Cortex of kidney (tissue), 1 donor: ENCODE measurements at places on chromosomes 11 and 22.

- no peak for DNase-seq
These were observed 75.3 kb downstream of the FBLN1 start for GRCh38 chr22:45577746-45578523.

DNA sequence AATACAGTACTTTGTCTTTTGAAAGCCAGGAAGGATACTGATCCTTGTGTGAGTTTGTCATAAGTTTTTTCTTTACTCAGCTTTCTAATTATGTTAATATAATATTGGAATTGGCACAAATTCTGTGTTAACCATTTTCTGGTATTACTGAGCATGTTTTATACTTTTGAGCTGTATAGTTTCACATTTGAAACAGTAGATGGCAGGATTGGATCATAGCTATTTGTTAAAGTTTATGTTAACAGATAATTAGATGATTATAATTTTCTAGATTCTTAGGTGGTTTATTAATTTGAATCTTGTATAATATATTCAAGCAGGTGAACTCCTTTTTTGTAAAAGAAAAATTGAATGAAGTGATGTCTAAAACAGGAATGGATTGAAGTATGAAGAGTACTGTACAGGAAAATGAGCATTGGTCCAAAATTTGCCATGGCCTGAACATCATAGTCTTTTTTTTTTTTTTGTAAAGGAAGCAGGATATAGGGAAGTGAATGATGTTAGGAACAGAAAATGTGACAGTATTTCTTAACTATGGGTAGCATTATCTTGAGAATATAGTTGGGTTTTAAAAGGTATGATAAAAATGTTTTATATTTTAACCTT lies 102.0 kb downstream of the CYP2R1 start:
- no peak for DNase-seq

- DNase-seq: no peak
These were observed 414 bp downstream of the JOSD1 start for GRCh38 chr22:38700270-38700788.

- DNase-seq: no peak
These were observed 48.4 kb downstream of the ELP4 start for GRCh38 chr11:31558001-31558400.

- DNase-seq: no peak
These were observed 3.4 kb downstream of the SCGB1D4 start for GRCh38 chr11:62295504-62295903.

- no peak for DNase-seq
These were observed 1.8 kb downstream of the PHOX2A start for GRCh38 chr11:72242141-72242540.

GRCh38 chr11:59224351-59224928 lies 11.7 kb upstream of the MPEG1 start:
- DNase-seq: no peak

DNA sequence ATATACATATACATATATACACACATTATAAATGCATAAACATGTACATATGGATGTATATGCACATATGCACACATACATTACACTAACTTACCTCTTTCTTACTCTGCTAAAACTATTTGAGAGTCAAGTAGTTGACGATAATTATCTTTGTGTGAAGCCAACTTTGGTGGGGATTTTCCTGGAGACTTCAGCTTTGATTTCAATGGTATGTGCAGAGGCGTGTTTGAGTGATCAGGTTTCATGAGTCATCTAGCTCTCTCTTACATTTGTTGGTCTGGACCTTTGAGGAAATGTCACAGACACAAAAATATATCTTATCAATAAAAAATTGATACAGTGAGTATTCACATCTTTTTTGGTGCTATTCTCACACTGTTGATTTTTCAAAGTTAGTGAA lies 769.1 kb upstream of the LUZP2 start:
- DNase-seq: no peak

GRCh38 chr22:28658448-28658847 lies 21.2 kb downstream of the TTC28 start:
- DNase-seq: no peak

- DNase-seq: no peak
These were observed 44.4 kb downstream of the AHNAK start for GRCh38 chr11:62502030-62502730.

- DNase-seq: no peak
These were observed 3.8 kb downstream of the KCNC1 start for GRCh38 chr11:17738151-17738973.
